Erythroblast (primary cell): ENCODE measurements at places on chromosomes 3 and 15.

GRCh38 chr15:86611417-86612040 lies 531.9 kb downstream of the AGBL1 start:
- no peak for DNase-seq

DNA sequence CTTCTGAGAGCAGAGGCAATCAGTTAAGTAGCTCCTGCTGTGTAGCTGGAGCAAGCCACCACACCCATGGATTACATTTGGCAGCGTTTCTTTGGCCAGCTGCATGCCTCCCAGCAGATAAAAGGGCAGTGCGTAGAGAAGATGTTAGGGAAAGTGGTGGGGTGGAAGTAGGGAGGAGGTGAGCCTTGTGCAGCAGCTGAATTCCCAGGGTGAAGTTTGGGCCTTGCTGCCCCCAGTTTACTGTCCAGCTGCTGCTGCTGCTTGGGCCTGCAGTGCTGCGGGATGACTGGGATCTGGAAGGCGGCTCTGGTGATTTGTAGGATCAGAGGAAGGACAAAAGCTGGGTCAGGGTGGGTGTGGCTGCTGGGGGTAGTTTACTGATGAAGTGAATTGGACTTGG lies 318.7 kb upstream of the C2CD4B start:
- DNase-seq = peak; percentile 87

GRCh38 chr3:69536306-69537020 lies 150.6 kb upstream of the FRMD4B start:
- DNase-seq = no peak

DNA sequence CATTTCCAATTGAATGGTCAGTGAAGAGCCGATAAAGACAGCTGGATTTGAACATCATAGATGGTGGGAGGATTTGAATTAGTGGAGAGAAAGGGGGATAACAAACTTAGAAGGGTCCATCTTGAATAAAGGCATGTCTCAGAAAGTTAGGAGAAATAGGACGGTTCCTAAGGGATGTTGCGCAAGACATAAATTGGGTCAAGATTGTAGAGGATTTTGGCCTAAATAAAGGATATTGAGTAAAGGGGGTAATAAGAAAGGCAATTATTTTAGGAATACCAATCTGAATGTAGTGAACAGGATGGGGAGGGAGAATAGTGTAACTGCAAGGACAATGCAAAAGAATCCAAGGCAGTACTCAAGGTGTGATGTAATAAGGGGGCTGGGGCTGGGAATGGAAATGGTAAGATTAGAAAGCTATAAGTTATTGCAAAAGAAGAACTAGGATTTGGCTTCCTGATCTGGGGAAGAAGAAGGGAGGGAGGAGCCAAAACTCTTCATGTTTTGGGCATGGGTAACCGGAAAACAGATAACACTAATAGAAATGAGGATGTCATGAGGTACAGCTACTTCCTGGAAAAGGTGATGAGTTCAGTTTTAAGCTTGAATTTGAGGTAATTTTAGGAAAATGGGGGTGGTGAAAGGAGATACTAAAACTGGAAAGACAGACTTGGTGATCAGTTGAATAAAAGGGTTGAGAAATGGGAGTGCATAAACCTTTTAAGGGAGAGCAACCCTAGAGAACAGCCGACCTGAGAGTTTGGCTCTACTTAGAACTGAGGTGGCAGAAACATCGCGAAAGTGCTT lies 17.3 kb upstream of the TRPC1 start:
- DNase-seq = no peak

DNA sequence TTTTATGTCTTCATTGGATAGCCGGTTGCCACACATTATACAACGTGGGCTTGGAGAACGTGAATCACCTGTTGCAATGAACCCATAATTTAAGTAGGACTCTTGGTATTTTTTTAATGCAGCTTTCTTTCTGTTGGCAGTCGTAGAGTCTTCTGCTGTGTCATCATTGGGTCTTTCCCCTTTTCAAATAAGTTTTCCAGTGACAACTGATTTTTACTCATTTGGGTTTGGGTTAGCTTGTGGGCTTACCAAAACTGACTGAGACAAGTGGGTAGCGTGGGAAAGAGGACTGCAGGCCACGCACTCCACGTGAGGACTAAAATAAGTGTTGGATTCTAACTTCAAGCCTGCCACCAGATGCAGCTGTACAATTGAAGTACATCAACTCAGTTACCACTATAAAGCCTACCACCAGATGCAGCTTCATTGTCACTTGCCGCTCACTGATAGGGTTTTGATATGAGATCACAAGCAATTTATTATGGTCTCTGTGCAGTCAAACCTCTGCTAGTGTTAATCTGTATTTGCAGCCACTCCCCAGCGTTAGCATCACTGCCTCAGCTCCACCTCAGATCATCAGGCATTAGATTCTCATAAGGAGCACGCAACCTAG lies 6.4 kb upstream of the CAPN7 start:
- DNase-seq = no peak

DNA sequence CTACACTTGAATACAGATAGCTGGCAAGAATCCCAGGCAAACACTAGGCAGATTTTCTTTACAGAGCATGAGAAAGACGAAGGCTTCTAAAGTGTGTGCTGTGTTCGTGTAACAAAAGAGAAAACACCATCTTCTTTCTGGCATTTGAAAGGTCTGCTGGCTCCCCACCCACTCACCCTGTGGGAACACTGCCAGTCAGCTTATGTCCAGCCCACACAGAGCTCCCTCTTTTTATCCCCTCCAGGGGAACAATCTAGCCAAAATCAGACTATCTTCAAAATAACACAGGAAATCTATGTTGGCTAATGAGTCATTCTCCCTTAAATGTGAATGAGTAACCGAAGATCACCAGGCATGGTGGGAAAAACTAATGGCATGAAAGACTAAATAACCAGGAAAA lies 45.6 kb upstream of the PAQR5 start:
- no peak for DNase-seq

DNA sequence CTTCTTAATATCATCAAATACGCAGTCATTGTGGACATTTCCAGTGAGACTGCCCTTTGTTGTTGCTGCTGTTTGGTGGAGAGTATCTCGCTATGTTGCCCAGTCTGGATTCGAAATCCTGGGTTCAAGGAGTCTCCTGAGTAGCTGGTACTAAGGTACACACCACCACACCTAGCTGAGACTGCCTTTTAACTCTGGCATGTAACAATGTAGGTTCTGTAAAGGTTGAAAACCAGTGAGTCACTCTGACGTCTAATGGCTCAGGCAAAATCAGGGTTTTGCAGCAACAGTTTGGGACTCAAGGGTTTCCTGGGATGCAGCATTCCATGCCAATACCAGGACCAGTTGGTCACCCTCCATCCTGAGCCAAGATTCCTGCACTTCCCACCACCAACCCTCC lies 52.2 kb downstream of the AQP9 start:
- no peak for DNase-seq

DNA sequence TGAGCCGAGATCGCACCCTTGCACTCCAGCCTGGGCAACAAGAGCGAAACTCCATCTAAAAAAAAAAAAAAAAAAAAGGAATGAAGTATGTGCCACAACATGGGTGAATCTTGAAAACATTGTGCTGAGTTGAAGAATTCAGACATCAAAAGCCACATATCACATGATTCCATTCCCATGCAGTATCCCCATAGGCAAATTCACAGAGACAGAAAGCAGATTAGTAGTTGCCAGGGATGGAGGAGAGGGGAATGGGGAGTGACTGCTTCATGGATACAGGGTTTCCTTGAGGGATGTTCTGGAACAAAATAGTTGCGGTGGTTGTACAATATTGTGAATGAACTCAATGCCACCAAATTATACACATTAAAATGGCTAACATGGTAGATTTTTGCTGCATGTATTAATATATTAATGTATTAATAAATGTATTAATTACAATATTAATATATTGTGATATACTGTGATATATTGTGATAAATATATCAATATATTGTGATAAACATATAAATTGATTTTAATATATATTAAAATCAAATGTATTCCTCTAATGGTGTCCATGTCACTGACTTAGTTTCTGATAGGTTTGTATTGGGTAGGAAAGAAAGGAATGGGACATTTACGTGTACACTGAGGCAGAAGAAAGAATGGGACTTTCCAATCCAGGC lies 34.9 kb downstream of the SMAD3 start:
- no peak for DNase-seq

DNA sequence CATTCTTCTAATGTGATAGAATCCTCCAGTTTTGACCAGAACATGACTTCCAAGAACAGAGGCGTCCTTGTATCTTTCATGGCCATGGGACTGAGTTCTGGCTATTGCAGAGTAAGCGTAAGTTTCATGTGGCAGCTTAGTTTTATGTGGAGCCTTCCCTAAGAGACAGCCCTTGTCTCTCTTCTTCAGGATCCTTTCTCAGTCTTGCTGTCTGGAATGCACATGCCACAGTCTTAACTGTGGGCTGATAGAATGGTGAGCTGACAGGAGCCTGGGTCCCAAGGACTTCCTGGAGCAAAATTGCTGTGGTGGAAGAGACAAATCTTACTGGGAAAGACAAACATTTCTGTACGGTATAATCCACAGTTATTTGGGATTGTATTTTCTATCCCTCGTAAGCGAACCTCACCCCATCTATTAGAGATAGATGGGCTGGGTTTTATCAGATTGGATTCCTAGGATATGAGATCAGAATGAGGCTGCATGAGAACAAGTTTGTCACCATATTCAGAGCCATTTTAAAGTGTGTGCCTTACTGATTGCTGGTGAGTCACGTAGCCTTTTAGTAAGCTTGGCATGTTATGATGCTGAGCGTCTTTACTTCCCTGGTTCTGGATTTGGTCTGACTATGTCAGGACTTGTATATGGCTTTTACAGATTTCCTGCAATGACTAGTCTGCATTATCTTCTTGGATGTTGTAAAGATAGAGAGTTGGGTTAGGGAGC lies 32.8 kb downstream of the CDIN1 start:
- no peak for DNase-seq

GRCh38 chr3:124759666-124760401 lies 29.6 kb downstream of the UMPS start:
- DNase-seq = no peak

DNA sequence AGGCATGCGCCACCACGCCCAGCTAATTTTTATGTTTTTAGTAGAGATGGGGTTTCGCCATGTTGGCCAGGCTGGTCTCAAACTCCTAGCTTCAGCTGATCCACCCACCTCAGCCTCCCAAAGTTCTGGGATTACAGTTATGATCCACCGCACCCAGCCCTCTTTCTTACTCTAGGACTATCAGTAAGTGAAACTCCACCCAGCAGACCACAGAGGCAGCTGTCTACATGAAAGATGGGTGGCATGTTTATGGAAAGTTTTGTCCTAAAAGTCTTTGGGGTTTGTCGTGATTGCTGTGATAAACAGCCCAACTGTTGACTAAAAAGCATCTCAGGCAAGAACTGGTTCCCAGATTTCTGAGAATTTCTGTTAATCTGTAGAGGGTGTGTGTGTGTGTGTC lies 10.9 kb downstream of the ARL6IP5 start:
- DNase-seq = peak; percentile 18

GRCh38 chr15:32866454-32867312 lies 148.9 kb downstream of the GREM1 start:
- no peak for DNase-seq

DNA sequence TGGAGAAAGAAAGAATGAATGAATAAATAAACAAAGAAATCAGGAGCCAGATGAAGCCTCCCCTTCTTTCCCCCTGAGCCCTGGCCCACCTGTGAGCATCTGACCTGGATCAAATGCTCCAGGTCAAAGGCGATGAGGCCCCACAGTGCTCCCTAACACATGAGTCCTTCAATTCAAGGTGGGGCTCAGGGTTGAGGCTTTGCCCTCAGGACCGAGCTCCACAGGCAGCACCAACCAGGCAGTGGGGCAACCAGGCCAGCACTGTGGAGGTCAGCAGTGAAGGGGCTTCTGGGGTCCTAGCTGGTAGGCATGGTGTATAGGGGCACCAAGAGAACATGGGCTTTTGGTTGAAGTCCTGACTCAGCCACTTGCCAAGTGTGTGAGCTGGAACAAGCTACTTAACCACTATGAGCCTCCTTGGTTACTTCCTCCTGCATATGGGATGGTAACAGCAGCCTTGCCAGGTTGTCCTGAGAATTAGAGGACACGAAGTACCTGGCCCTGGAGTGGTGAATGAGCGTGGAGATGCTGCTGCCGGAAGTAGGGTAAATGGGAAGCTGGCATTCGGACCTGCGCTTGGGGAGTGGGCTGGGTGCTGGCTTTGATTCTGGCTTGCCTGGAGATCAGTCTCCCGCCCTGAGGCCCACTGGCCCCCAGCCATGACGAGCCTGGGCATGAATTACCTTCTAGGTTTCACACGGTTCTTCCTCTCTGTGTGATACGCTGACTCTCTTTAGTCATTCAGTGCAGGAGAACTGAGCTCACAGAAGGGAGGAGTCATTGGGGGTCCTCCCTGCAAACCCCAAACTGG lies 10.0 kb upstream of the PAQR5 start:
- no peak for DNase-seq

DNA sequence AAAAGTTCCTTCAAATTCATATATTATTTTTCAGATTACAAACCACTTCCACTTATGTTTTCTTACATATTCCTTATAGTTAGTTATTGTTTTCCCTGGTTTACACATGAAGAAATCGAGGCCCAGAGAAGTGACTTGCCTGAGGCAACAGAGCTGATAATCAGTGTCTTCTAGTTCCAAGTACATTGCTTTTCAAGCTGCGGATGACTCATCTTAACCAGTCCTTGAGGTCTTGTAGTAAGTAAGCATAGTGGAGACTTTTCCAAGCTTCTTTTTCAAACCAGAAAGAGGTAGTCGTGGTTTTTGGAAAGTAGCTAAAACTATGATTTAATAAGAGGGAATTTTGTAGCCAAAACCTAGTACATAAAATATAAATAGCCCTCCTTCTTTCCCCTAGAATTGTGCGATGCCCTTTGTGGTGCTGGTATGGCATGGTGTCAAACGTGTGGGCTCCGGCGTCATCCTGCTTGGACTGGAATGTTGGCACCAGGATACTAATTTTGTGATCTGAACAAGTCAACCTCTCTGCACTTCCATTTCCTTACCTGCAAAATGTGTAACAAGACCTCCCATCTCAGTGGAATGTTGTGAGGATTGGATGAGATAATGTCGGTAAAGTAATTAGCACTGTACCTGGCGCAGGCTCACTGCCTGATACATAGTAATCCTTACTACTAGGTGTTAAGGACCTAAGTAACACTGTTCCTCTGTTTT lies 19.0 kb upstream of the DLG1 start:
- DNase-seq = no peak

- no peak for DNase-seq
These were observed 89.1 kb upstream of the ALCAM start for GRCh38 chr3:105277656-105278055.

DNA sequence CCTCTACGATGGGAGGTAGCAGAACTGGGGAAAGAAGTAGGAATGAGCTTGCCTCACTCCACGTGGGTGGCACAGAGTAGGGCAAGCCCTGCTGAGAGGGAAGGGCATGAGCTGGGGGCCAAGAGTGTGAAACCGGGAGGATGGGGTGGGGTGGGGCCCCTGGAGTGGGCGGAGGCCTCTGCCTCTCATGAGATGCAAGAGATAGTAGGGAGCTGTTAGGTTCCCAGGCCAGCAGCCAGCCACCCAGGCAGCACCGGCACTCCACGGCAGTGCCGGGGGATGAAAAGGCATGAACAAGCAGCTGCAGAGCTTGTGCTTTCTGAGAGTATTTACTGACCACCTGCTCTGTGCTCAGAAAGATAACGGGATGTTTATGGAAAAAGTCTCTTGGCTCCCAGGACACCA lies 24.4 kb upstream of the PLA2G4E start:
- peak; percentile 42 for DNase-seq

- DNase-seq = no peak
These were observed 144.0 kb downstream of the GREM1 start for GRCh38 chr15:32861761-32862160.

- no peak for DNase-seq
These were observed 86.0 kb upstream of the ABHD17C start for GRCh38 chr15:80609091-80609490.
